ENCODE measurements at places on chromosomes 4 and X.

- DNase-seq: no peak
Measured at GRCh38 chr4:121675715-121676114, 21.1 kb downstream of the ANXA5 start.

GRCh38 chr4:123624959-123625358 lies 228.4 kb downstream of the SPRY1 start:
- no peak for DNase-seq

- no peak for DNase-seq
Measured at GRCh38 chrX:154059729-154060245, 37.7 kb downstream of the MECP2 start.

- no peak for DNase-seq
Measured at GRCh38 chr4:42148425-42148824, 4.0 kb downstream of the BEND4 start.

DNA sequence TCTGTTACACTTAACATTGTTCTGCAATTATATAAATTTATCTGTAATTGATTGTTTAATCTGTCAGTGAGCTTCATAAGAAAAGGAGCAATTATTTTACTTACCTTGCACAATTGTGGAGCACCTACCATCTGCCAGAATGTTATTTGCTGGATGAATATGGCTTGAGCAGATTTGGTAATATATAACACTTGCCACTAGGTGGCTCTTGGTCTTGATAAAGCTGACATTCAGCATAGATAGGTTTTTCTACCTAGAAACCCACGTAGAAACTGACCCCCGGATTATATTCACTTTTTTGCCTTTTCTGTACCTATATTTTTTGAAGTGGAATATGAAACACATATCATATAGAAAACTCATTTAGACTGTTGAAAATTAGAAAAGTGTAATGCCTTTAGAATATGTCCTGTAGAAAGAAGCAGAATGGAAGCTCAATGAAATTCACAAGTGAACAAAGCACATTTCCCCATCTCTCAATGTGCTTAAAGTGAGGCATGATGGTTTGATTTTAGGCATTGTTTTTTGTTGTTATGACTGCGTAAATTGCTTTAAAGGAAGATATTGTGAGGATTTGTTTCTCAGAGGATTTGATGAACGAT lies 9.5 kb downstream of the RBPJ start:
- no peak for DNase-seq

DNA sequence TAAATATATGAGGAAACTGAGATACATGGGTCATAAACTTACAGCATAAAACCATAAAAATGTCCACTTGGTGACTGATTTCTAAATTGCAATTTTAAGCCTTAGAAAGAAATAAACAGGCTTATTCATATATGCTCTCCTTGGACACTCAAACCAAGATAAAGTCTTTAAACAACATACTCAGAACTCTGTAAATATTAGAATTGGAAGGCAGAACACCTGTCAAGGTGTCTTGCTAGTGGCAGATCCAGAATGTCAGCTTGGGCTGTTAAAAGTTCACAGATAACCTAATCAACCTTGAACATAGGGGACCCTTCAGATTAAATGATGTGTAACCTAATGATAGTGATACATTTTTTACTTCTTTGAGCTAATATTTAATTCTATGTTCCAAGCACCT lies 208.1 kb upstream of the ARSJ start:
- no peak for DNase-seq

Measured in stimulated activated CD4-positive, alpha-beta T cell treated with anti-CD3 and anti-CD28 coated beads, TNF-alpha, amount 100 ng/mL, for 48 hours (primary cell).